NCI-H2029 (cell line): ENCODE measurements at places on chromosomes 3 and 15.

DNA sequence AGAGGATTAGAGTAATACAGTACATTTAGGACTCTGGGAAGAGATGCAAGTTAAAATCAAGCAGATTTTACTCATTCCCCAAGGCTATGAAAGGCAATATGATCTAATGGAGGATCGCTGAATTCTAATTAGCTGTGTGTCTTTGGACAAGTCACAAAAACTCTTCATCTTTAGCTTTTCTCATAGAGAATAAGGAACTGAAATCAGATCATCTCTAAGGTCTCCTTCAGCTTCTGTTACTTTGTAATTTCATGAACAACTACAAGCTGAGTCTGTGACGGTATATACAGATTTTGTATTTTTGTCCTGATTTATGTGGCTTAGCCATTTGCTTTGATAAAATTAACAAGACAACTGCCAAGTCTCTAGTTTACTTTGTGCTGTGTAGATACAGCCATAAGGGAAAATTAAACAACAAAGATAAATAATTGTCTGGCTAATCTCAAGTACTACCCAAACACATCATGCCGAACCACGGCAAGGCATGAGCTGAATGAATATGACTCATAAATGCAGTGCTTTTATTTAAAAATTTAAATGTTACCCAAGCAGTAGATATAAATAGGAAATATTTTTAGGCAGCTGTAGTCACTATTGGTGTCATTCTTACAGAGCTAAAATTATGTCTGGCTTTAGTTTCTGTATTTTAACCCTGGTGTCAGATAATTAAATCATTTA lies 81.5 kb downstream of the GAP43 start:
- DNase-seq = no peak

DNA sequence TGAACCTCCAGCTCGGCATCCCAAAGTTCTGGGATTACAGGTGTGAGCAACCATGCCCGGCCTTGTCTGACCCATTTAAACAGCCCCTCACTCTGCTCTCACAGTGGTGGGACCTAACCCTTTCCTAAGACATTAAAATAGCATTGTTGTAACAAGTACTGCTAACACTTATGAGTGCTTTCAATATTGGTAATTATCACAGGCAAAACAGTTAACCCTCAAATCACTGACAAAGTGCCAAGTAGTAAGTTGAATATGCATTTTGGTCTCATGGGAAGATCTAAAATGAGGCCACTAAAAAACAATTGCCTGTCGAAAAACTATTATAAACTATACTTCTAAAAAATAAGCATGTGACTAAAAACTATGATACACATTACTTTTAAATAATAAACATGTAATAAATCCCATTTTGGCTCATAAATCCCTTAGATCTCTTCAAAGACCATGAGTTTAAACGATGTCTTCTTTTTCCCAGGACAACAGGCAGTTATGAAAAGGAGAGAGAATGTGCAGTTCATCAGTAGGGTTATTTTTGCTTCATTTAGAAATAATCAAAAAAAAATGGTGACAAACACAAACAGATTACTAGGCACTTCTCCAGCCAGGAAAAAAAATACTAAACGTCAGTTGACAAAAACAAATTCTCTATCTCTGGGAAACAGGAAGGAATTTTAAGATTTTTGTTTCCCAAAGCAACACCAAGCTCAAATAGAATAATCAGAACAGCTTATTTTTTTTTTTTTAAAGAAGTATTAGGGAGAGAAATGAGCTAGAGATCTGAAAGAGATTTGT lies 95.4 kb downstream of the RFTN1 start:
- no peak for DNase-seq

DNA sequence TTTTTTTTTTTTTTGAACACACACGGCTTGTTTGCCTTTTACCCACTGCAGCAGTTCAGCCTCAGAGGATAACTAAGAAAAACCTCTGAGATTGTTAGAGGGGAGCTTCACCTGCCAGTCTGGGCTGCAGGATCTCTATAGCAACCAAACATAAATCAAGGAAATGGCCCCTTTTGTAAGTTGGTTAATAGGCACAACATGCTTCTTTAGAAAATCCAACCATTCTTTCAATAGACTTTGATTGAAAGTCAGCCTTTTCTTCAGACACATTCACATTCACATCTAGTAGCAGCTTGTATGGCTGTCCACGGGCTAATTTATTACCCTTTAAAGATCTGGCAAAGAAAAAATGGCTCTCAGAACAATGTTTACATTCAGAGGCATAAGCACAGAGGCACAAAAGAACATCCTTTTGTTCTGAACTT lies 136.6 kb upstream of the RARB start:
- no peak for DNase-seq

DNA sequence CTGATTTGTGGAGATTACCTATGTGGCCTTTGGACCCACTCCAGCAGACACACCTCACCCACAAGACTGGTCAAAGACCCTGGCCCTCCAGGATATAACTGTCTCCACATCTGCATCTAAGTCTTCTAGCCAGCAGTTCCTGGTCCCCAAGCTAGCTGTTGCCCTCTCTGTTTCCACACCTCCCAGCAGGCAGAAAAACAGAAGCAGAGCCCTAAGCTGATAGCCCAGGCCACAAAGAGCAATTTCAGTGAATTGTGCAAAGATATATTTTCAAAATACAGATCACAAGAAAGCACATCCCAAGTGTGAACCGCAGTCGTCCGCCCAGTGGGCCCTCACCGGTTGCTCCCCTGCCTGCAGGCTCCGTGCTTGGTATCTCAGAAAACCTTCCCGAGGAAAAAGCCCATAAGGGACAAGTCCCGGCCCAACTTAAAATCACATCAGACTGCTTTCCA lies 2.6 kb downstream of the TNIK start:
- no peak for DNase-seq

DNA sequence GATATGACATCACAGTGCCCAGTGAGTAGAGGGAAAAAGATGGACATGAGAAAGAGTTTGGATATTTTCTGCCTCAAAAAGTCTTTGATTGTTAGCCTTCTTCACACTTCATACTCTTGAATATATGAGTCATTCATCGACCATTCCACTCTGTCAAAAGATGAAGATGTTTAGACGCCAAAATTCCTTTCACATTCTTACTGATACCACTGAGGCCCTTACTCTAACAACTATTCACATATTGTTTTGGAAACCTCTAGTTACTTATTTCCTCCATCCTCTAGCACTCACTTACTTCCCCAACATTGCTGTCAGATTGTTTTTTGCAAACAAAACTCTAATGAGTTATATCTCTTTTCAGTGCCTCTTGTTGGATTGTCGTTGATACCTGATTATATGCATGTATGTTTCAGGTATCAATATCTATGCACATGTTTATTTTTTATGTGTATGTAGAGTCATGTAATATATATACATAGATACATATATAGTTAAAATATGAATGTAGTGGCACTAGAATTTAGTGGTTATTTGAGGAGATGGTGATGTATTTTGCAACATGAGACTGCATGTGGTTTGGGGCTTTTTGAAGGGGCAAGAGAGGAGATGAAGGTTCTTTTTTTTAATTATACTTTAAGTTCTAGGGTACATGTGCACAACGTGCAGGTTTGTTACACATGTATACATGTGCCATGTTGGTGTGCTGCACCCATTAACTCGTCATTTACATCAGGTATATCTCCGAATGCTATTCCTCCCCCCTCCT lies 40.0 kb upstream of the OR5H6 start:
- DNase-seq = no peak

DNA sequence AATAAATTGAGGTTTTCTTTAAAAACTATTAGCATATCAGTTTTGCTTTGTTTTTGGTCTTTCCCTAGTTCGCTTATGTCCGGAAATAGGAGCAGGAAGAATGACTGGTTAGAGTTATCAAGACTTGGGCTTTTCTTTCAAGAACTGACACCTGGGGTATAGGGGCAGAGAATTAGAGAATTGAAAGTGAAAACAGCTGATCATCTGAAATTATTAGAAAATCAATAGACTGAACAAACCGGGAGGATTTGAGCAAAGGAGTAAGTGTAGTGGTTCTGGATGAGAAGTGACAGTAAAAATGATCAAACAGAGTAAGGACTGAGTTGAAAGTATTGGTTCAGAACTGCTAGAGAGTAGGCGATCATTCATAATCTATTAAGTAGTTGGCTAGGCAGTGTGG lies 6.0 kb downstream of the MINDY2 start:
- DNase-seq = no peak

- no peak for DNase-seq
These were observed 502.9 kb upstream of the THBS1 start for GRCh38 chr15:39078026-39078425.

GRCh38 chr3:69241769-69242168 lies 119.4 kb upstream of the LMOD3 start:
- DNase-seq = no peak

- DNase-seq = peak; percentile 40
These were observed 967.8 kb upstream of the CFAP20DC start for GRCh38 chr3:60017631-60018030.

GRCh38 chr15:58977887-58978286 lies 9.6 kb upstream of the RNF111 start:
- DNase-seq = no peak
